D341Med (cell line): ENCODE measurements at places on chromosomes 12 and 14.

GRCh38 chr12:123286652-123287373 is 15.2 kb upstream of the CDK2AP1 start:
- no peak for DNase-seq

DNA sequence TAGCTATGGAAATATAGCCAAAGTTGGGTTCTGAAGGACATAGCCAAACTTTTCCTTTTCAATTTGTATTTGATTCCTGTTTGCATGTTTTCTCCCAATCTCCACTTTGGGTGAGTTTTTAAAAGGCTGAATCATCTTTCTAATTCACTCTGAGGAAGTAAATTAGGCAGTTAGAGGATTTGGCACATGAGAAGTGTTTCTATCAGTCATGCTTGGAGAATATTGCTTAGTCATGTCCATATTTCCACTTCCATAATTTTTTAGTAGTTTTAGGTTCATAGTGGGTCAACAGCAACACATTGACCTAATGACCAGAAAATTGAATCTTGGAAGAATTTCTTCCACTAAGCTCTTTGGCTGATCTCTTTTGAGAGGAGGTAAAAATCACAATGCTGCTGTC is 21.8 kb downstream of the IRAK3 start:
- no peak for DNase-seq

- no peak for DNase-seq
Measured at GRCh38 chr12:124685689-124686369, 118.4 kb upstream of the NCOR2 start.

- no peak for DNase-seq
Measured at GRCh38 chr12:54425702-54426101, 6.6 kb upstream of the ITGA5 start.

DNA sequence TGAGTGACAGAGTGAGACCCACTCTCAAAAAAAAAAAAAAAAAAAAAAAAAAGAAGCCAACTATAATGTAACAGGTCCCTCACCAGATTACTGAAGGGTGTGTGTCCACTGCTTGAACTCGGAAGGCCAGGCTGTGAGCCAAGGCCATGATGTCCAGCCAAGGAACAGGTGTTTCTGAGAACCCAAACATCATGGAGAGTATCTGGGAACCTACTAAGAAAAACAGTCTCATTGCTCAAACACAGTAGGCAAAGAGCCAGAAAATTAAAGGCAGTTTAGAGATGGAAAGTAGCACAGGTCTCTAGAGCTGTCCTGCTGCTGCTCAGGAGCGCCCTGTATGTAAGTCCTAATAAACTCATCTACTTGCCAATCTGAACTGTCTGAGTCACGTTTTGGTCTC is 12.5 kb upstream of the MAP4K5 start:
- DNase-seq: no peak

DNA sequence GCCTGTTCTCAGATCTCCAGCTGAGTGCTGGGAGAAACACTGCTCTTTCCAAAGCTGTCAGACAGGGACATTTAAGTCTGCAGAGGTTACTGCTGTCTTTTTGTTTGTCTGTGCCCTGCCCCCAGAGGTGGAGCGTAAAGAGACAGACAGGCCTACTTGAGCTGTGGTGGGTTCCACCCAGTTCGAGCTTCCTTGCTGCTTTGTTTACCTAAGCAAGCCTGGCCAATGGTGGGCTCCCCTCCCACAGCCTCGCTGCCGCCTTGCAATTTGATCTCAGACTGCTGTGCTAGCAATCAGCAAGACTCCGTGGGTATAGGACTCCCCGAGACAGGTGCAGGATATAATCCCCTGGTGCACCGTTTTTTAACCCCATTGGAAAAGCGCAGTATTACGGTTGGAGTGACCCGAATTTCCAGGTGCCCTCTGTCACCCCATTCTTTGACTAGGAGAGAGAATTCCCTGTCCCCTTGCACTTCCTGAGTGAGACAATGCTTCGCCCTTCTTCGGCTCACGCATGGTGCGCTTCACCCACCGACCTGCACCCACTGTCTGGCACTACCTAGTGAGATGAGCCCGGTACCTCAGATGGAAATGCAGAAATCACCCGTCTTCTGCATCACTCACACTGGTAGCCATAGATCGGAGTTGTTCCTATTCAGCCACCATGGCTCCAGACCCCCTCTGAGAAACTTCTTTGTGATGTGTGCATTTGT is 650.3 kb upstream of the ALG10B start:
- no peak for DNase-seq

- no peak for DNase-seq
Measured at GRCh38 chr14:103393070-103393469, 7.9 kb downstream of the MARK3 start.

DNA sequence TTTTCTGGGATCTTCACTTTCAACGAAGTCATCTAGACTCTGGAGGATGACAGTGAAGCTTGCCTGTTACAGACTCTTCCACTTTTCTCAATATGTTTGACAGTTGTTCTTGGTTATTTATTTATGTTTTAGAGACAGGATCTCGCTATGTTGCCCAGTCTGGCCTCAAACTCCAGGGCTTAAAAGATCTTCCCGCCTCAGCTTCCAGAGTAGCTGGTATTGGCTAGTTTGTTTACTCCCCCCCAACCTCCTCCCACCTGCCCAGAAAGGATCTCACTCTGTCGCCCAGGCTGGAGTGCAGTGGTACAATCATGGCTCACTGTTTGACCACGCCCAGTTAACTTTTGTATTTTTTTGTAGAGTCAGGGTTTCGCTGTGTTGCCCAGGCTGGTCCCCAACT is 3.3 kb downstream of the SPATS2 start:
- no peak for DNase-seq

DNA sequence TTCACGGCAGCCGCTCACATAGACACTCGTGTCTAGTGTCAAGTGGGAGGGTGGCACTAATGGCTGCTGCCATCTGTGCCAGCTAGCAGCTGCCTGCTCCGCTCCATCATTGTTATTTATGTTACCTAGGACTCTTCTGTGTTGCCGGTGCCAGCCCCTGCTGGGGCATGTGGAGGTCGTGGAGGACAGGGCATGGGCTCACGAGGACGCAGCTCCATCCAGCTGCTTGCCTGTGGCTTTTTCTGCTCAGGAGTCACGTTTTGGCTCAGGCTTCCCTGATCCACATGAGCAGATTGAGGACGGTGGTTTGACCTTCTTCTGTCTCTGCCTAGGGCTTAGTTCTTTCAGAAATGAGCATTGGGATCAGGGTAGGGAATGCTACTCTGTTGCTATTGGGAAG is 31.2 kb downstream of the TPCN1 start:
- DNase-seq: no peak

GRCh38 chr14:56124327-56124726 is 6.1 kb downstream of the PELI2 start:
- no peak for DNase-seq

DNA sequence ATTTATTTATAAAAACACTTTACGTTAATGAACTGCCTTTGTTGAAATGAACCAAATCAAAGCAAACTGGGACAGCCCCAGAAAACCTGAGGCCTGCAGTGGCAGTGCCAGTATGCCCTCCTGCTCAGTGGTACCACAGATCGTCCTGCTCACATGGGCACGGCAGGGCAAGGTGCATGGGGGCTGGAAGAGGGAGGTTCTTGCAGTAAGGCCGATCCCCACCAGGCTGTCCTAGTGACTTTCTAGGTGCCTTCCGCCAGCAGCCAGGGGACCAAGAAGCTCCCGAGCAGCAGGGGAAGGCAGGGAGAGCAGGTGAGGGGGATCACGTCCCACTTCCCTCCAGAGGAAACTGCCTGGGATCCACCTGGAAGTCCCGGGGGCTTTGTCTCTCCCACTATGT is 63.9 kb downstream of the TESC start:
- DNase-seq: peak; percentile 31

DNA sequence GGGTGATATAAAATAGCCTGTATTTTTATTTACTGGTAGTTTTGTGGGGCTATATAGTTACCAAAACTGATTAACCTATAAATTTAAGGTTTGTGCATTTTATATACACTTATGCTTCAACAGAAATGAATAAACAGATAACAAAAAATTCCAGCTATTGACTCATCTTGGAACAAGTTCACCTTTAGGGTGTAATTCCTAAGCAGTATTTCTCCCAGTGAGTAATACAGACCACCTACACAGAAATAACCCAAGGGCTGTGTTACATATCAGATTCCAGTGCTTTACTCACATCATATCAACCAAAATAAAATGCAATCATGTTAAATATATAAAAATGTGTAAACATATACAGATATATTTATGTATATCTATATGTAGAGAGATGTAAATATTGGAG is 345.6 kb downstream of the ADAMTS20 start:
- no peak for DNase-seq
